ENCODE measurements at places on chromosomes 7 and 10. TPM values are rescaled to one million over a fixed set of nuclear protein-coding genes. Genes with fewer than 3 reads are reported as not detected.

Gene CYP26C1
- 0.22 TPM for total RNA-seq

Gene CPN1
- total RNA-seq: not detected

- DNase-seq: no peak
Measured at GRCh38 chr7:34622771-34623250, 35.2 kb upstream of the NPSR1 start.

DNA sequence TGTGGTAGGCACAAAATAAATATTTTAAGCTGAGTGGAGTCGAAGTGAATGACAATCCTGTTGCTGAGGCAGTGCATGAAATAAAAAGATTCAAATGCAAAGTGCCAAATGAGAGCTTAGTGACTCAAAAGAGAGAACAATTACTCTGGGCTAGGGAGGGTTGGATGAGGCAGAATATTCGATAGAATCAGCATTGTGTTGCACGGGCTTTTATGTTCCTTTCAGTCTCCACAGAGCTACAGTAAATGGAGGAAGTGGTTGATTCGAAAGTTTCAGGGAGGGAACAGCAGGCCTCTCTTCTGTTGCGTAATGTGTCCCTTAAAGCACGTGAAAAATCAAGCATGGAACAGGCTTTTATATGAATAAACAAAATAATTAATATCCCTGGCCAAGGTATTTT lies 599.3 kb upstream of the CELF2 start:
- no peak for DNase-seq

- no peak for DNase-seq
Measured at GRCh38 chr10:117163061-117163953, 25.2 kb upstream of the VAX1 start.

DNA sequence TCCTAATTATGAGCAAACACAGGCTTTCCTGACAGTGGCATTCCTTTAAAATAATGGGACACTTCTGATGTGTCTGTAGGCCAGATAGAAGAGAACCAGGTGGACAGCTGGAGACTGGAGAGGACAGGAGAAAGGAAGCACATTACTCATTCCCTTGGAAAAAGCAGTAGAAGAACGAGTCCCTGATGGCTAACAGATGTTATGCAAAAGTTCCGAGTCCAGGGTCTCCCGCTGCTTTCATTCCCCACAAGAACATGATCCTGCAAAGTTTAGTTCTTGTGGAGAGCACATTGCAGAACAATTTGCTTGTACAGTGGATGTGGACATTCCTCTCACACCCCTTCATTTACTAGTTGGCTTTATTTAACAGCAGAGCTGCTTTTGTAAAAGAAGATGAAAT lies 137.6 kb downstream of the GPAM start:
- no peak for DNase-seq

DNA sequence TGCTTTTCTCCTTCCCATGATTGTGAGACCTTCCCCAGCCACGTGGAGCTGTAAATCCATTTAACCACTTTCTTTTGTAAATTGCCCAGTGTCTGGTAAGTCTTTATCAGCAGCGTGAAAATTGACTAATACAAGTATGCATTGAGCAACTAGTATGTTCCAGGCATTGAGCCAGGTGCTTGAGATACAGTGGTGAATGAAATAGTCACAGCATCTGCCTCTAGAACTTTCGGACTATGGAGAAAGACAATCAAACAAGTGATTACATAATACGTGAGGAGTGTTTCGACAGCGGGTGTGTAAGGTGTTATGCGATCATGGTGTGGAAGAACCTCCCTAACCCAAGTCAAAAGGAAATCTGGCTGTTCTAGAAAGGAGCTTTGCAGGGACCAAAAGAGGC lies 21.6 kb upstream of the NUP205 start:
- no peak for DNase-seq

- DNase-seq: no peak
Measured at GRCh38 chr10:79496896-79497295, 15.4 kb upstream of the EIF5AL1 start.

- DNase-seq: no peak
Measured at GRCh38 chr7:71900556-71900955, 511.6 kb downstream of the CALN1 start.

DNA sequence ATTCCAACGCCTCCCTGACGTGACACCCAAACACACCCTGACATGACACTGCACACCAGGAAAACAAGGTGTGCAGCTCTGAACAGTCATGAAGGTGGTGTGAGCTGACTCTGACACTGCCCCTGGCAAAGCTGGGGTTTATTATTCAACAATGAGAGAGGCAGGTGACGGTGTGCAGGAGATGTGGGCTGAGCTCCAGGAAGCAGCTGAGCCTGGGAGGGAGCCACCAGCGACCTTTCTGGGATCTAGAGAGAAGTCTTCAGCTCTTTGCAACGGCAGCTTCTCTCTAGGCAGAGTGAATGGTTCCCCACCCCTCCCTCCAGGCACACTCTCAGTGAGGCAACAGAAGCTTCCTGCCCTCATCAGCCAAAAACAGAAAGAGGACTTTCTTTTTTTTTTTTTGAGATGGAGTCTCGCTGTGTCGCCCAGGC lies 65.6 kb downstream of the SH3PXD2A start:
- no peak for DNase-seq

DNA sequence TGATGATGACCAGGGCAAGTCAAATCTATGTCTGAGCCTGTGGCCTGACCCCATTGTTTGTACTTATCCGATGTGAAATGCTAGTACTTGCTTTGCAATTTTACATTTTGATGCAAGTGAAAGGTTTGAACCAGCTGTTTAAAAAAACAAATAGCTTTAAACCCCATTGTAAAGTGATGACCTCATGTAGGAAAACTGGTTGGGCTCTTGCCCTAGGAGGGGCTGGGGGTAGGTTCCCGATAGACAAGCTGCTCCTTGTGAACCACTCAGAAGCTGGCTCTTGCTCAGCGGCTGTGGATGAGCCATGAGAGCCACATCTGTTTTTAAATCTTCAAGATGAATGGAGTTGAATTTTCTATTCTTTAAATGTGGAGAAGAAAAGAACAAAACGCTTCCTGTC lies 185.3 kb downstream of the WDR11 start:
- no peak for DNase-seq

Data from mesenteric fat pad (tissue), 1 donor.